Inflammatory macrophage treated with lipopolysaccharide for 1 hour (primary cell): ENCODE measurements at places on chromosomes 12 and 14.

- DNase-seq: no peak
Measured at GRCh38 chr14:98847521-98848468, 424.2 kb downstream of the BCL11B start.

DNA sequence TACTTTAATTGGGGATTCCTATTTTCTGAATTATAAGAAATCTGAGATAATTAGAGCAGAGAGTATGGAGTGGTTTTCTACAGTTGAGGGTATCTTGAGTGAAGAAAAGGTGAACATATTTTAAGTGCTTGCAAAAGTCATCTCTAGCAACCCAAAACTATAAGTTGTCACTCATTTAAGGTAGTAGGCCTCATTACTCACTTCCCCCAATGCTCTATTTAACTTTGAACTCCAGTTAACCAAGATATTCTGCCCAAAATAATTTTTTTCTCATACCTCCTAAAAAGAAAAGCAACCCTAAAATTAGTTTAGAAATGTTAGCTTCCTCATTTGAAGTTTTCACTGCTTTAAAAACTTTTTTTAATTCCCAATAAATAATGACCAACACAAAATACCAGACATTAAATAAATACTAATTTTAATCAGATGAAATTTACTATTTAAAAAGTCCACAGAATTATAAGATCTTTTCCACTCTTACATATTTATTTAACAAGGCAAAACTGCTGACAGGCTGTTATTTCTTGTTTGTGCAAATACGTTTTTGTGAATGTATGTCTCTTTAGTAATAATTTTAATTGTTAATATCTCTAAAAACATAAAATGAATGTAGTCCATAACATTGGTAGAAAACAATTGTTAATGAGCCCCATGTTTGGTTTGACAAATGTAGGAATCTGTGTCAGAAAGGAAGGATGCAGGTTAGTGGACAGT lies 47.8 kb downstream of the VRK1 start:
- DNase-seq: no peak

- DNase-seq: no peak
Measured at GRCh38 chr14:36981832-36982529, 190.4 kb downstream of the SLC25A21 start.

- no peak for DNase-seq
Measured at GRCh38 chr12:75684678-75685616, 173.5 kb upstream of the KRR1 start.

DNA sequence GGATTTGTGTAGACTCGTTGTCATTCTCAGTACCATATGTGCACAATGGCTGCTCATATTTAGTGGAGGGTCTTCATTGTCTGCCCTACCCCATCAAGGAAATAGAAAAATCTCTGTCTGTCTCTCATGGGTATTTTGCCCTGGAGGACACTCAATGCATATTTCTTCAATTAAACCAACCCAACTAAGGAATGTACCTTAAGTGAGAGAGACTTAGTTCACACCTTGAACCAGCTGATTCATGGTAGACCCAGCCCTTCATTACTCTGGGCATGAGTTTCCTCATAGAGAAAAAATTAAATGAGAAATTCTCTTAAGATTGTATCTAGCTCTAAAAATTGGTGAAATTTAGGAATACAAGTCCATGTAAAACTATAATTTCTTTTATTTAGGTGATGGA lies 107.1 kb upstream of the PLEKHG7 start:
- no peak for DNase-seq
